ENCODE measurements at places on chromosomes 16 and 17.

DNA sequence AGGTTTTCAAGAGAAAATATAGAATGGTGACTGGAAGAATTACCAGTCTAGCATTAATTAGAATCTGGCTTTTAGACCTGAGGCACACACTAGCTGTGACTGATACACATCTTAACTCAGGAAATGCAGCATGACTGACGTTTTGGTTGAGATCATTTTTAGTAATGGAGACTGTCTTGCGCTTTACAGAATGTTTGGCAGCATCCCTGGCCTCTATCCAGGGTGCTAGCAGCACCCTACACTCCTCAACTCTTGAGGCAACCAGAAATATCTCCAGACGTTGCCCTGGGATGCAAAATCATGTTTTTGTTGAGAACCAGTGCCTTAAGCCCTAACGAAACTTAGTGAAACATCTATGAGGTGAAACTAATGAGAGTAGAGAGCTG lies 109.0 kb downstream of the HS3ST3A1 start:
- DNase-seq, result no peak

DNA sequence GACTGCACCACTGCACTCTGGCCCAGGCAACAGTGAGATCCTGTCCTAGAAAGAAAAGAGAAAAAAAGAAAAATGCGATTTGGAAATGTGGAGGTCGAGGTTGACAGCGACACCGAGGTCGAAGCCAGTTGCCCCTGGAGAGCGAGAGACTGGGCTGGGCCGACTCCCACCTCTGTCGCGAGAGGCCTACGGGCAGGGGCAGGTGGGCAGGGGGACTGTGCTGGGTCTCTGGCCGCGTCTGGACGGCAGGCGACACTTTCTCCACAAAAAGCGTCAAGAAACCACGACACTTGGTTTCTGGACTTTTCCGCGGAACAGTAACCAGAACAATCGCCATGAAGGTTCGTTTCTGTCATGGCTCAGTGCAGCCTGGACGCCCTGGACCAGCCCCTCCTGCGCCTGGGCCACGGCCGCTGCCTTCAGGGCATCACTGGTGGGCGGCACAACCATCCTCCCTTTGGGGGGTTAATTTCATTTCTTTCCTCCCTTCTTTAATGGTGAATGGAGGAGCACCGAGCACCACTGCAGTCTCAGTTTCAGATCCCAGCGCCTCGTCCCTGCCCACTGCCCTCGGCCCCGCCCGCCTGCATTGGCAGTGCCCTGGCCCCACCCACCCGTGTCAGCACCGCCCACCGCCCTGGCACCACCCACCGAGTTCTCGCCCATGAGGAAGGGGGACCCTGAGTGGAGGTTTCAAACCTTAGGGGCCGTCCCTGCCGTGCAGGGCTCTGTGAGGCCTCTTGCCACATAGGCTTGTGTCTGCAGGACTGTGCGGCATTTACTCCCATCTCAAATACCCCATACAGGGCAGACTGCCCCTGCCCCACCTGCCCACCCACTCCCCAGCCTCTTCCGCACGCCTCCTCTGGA lies 18.5 kb upstream of the CDH15 start:
- DNase-seq, result no peak

- DNase-seq, result no peak
These were observed 32.7 kb downstream of the ADAMTS18 start for GRCh38 chr16:77402118-77402517.

DNA sequence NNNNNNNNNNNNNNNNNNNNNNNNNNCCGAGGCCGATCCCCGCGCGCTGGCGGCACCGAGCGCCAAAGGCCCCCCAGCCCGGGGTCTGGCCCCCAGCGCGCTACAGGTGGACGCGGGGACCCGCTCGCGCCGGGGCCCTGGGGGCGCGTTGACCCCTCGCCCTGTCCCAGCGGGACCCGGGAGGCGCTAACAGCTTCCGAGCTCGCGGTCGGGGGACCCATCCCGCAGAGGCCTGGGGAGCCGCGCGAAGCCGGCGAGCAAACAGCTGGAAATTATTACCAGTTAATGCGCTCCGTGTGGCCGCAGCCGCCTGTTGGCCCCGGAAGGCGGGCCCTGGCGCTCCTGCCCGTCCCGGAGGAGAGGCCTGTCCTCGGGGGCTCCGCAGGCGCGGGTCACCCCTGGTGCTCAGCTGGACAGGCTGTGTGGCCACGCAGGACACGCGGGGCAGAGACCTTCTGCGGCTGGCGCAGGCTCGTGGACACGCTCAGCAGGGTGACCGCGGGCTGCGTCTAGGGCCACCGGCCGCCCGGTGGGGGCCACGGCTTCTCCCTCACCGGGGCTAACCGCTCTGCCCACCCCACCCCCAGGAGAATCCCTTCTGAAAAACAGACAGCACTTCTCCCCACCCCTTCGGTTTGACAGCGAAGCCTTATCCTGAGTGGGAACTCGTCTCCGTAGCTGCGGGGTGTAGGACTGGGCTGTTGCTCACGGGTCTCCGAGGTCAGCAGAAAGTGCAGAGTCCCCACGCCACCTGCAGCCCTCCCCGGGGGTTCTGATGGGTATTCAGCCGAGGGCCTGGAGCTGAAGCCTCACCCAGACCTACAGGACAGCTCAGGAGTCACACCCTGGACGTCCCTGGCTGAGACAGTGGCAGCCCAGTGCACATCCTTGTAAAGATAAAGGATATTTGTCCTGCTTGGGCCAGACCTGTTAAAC lies 138.7 kb upstream of the RPH3AL start:
- no peak for DNase-seq

DNA sequence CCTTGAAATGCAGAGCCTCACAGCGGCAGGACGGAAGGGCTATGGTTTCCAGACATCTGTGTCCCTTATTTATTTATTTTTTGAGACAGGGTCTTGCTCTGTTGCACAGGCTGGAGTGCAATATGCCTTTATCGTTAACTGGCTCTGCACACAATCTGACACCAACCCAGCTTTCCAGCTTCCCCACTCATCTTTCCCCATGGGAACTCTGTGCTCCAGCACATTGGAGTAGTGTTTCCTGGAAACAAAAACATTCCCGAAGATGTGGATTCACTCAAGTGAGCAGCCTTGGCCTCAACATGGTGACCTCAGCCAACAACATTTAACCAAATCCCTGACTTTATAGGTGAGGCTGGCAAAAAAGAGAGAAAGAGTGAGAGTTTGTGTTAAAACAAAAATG lies 307.1 kb downstream of the TMEM114 start:
- no peak for DNase-seq

- DNase-seq, result no peak
These were observed 29.7 kb upstream of the RMI2 start for GRCh38 chr16:11315510-11315909.

DNA sequence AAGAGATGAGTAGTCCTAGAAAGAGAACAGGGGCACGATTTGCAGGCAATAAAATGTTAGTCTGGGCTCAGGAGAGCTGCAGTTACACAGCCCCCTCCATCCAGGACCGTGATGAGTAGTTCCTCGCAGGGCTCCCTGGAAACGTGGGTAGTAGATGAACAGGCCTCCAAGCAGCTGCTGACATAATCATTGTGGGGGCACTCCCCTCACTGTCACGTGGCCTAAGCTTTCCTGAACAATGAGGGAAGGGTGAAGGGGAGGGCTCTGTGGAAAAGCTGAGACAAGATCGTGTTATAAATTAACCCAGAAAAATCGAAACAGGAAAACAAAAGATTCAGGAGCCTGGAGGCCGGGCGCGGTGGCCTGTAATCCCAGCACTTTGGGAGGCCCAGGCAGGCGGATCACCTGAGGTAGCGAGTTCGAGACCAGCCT lies 1.3 kb upstream of the PER1 start:
- peak; percentile 57 for DNase-seq

GRCh38 chr17:39612291-39612894 lies 4.7 kb upstream of the NEUROD2 start:
- no peak for DNase-seq

GRCh38 chr17:81898029-81898866 lies 3.8 kb upstream of the NPB start:
- no peak for DNase-seq

DNA sequence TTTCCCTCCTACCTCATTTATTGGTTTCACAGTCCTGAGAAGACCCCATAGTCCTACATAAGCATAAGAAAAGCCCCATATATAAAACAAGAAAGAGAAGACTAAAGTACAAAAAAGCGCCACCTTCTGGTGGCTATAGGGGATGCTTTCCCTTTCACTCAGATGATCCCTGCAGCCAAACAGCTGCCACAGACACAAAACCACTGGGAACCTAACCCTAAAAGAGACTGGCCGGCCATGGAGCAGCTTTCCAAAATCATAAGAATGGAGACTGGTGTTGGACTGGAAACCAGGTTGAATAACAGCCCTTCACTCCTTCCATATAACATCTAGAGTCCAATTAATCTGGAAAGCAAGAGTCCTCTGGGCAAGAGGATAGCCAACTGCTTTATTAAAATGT lies 11.4 kb downstream of the DYNC1LI2 start:
- DNase-seq, result no peak

GRCh38 chr16:49986351-49987124 lies 38.5 kb upstream of the CNEP1R1 start:
- DNase-seq, result no peak

GRCh38 chr16:342455-343213 lies 9.9 kb downstream of the AXIN1 start:
- no peak for DNase-seq

GRCh38 chr16:12773221-12773620 lies 30.5 kb downstream of the CPPED1 start:
- no peak for DNase-seq

GRCh38 chr16:8887952-8888560 lies 5.9 kb downstream of the LITAFD start:
- no peak for DNase-seq

DNA sequence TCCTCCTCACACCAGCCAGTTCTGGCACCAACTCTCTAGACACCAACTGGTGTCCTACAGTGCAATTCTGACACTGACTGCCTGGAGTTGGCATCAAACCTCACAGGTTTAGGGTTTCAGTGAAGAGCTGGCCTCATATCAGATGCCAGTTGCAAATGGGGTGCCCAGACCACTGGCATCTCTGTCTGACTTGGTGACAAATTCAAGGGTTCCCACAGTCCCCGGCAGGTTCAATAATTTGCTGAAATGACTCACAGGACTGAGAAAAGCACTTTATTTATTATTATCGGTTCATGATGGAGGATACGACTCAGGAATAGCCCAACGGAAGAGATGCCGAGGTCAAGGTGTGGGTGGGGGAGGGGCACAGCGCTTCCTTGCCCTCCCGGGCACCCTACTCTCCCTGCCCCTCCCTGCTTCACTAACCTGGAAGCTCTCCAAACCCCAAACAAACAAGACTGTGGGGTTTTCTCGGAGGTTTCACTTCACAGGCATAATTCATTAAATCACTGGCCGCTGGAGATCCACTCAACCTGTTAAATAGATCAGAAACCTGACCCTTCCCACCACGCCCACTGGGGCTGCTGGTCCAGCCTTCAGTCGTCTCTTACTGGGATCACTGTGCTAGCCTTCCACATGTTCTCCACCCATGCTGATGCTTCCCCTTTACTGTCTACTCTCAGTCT lies 1.7 kb upstream of the NLRP1 start:
- no peak for DNase-seq

DNA sequence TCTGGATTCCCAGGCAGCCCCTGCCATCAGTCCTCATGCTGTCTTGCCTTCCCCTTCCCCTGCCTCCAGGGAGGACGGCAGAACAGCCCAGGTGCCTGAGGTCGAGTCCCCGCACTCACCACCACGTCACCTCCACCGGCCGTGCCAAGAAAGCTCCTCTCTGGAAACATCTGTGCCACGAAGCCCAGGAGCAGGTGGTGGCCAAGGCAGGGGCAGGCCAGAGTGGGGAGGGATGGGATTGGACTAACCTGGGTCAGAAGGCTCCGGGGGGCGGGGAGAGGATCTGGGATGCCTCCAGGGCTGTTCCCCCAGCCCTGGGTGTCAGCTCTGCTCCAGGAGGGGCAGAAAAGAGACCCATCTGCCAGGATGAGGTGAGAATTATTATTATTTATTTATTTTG lies 7.4 kb upstream of the DPEP1 start:
- no peak for DNase-seq

DNA sequence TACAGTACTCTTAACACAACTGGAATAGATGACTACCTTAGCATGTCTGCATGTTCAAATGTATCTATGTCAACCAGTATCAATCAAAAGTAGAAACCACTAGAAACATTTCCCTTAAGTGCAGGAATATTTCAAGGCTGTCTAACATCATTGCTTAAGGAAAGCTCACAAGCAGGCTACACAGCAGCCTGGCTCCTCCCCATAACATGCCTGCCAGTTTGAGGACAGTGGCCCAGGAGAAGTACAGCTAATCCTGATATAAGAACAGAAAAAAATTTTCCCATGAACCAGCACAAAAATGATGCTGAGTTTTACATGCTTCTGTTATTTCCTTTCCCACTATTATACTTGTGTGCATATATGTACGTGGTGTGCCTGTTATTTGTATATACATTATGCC lies 175.1 kb downstream of the MYO1D start:
- DNase-seq, result no peak

- DNase-seq, result no peak
These were observed 14.7 kb downstream of the PHKB start for GRCh38 chr16:47475786-47476185.

DNA sequence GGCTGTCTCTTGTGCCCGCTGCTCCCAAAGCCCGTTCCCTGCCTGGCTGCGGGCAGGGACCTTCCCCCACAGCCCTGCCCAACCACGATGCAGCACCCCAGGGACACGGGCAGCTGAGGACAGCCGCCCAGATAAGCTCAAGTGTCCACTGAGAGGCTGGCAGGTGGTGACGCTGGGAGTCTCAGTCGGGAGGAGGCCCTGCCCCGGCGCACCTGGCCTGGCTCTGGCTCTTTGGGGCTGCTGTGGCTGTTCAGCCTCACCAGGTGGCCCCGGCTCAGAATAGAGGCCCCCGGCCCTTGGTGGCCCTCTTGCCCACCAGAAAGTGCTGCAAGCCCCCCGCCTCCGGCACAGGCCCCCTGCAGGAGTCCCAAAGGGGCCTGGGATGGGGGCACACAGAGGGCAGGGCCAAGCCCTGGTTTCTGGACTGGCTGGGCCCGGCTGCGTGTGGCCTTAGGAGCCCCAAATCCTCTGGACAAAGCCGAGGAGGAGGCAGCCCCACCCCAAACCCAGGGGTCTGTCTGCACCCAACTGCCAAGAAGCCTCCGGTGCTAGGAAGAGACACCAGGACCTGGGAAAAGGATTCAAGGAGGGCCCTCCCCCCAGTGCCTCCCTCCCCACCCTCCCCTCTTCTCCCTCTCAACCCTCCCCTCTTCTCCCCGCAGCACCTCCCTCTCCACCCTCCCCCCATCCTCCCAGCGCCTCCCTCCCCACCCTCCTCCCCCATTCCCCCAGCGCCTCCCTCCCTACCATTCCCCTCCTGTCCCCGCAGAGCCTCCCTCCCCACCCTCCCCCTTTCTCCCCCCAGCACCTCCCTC lies 5.3 kb downstream of the NTHL1 start:
- no peak for DNase-seq
